ENCODE measurements at places on chromosomes 11 and 22.

DNA sequence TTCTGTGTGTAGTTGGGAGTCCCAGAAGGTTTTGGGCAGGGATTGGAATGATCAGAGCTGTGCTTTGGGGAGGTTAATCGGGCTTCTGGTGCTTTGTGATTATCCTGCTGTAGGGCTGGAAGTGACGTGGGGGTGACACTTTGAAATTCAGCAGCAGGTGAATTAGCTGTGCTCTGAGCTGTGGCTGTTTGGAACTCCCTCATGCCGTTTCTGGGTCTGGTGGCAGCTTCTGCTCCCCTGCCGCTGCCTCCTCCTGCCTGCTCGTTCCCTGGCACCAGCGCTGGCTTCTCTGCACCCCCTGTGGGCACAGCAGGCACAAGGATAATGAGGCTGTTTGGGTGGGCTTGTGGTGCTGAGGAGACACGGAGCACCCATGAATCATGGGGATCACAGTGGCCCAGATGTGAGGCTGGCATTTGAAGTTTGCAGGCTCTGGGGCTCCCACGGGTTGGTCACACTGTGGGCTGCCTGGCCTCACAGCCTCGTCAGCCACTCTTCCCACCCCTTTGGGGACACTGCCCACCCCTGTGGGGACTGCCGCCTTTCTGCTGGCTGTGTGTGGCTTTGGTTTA, 49.7 kb downstream of the TBC1D22A start:
- no peak for DNase-seq

DNA sequence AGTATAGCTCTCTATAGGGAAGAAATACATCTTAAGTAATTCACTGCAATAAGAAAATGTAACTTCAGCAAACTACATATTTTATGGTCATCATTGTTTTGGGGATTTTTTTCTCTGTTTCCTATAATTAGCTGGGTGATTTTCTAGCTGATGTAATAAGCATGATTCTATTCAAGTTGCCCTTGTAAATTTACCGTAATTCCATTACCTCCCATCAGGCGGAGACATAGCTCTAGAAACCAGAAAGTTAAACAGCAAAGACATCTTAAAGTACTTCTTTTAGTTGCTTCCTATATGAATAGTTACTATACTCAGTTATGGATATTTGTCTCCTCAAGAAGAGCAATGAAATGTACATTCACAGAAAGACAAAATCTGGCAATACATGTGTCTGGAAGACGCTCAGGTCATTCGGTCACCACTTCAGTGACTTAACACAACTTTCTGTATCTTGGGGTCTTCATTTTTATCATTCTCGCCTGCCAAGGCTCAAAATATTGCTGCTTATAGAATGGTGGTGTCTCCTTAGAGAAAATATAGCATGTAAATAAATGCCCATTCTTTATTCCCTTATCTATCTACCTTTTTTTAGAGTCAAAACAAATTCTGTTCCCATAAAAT, 239.9 kb upstream of the ZC3H12C start:
- no peak for DNase-seq

DNA sequence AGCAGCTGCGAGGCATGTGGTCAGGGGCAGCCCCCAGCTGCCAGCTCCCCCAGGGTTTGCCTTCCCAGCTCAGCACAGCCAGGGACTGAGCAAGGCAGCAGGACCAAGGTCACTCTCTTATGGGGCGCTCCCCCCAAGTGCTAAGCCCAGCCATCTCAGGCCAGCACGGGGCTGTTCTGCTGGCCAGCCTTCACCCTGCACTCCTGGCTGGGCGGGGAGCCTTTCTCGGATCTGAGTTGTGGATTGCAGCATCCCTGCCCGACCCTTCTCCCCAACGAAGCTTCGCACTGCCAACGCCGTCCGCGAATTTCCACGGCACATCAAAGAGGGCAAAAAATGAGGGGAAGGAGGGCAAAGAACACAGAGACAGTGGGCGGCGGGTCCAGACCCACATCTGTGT, 42.5 kb upstream of the GAL start:
- DNase-seq: no peak

GRCh38 chr11:43403357-43404231, 44.9 kb downstream of the TTC17 start:
- no peak for DNase-seq

- DNase-seq: no peak
Measured at GRCh38 chr11:117603932-117604331, 193.1 kb downstream of the DSCAML1 start.

GRCh38 chr11:72238492-72239312, 5.3 kb downstream of the PHOX2A start:
- no peak for DNase-seq

DNA sequence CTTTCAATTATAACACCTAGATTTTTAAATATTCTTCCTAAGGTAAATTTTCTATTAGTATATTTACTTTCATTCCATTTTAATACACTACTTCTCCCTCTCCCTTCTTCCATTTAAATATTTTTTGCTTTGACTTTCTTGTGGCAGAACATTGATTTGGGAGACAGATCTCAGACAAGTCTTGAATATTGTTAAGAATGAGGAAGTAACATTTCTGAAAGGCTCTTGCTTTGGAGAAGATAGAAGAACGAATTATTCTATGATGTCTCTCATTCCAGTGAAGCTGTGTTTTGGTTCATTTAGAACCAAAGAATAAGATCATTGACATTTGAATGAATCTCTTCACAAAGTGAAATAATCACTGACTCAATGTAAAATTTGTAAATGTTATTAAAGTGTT, 2.4 kb downstream of the IPO7 start:
- no peak for DNase-seq

DNA sequence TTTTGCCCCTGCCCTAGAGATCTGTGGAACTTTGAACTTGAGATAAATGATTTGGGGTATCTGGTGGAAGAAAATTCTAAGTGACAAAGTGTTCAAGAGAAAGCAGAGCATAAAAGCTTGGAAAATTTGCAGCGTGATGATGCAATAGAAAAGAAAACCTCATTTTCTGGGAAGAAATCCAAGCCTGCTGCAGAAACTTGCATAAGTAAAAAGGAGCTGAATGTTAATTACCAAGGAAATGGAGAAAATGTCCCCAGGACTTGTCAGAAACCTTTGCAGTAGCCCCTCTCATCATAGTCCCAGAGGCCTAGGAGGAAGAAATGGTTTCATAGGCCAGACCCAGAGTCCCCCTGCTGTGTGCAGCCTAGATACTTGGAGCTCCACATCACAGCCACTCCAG, 686.9 kb downstream of the FAM181B start:
- DNase-seq: no peak

- DNase-seq: no peak
Measured at GRCh38 chr11:35812828-35813227, 131.0 kb upstream of the LDLRAD3 start.

DNA sequence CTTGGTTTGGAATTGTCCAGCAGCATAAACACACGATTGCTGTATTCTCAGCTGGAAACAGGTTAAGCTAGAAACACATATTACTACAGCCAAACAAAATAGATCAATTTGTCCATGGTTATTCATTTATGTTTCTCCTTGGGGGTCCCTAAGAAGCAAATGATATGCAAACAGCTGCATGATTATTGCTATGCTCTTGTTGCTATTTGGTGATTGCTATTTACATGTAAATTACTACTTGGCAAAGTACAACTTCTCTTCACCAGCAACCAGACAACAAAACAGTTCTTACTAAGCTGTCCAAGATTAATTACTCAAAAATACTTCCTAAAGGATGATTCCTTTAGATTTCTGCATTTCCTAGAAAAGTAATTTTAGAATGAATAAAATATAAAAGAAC, 567.9 kb upstream of the ARHGAP42 start:
- DNase-seq: no peak

GRCh38 chr11:124745270-124745834, 5.6 kb downstream of the NRGN start:
- no peak for DNase-seq

- peak; percentile 10 for DNase-seq
Measured at GRCh38 chr22:43090130-43090789, 1.1 kb upstream of the TTLL1 start.

DNA sequence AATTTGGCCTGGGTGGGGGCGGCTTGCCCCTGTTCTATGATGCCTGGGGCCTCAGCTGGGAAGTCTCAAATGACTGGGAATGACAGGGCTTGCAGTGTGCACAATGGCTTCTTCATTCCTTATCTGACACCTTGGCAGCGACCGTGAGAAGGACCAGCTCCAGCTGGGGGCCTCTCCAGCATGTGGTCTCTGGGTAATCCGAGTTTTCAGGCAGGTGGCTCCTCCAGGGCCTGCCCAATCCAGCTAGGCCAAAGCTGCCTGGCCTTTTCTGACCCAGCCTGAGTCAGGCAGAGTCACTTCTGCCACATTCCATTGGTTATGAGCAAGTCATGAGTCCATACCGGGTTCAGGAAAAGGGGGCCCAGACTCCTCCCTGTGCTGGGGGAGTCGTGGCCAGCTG, 646.0 kb downstream of the OPCML start:
- no peak for DNase-seq

- no peak for DNase-seq
Measured at GRCh38 chr11:75578977-75579376, 16.9 kb downstream of the SERPINH1 start.

GRCh38 chr11:43819926-43820325, 60.7 kb upstream of the ALKBH3 start:
- no peak for DNase-seq

DNA sequence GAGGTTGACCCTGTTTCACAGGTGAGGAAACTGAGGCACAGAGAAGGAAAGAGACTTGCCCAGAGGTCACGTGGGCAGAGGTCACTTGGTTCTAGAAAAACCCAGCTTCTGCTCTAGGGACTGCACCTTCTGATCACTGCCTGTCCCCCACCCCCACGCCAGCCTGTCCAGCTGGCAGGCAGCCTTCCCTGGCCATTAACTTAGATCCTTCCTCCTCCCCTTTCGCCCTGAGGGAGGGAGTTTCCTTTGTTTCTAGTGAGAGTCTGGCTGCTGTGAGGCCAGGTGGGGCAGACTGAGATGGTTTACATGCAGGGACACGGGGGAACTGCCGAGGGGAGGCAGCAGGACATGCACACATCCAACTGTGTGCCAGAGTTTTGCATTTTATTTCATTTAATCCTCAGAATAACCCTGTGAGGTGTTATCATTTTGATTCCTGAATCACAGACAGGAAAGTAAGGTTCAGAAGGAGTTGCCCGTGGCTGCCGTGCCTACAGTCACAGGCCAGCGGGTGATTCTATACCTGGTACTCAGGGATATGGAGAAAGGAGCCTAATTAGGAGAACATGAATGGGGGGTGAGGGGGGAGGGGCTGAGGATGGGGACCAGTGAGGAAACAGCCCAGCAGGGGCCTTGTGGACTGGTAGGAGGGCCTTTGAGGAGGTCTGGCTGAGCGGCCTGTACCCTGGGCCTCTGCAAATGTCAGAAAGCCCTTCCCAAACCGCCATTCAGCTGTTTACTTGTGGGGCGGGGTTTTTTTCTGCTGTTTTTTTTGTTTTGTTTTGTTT, 3.4 kb downstream of the FAM83F start:
- no peak for DNase-seq

DNA sequence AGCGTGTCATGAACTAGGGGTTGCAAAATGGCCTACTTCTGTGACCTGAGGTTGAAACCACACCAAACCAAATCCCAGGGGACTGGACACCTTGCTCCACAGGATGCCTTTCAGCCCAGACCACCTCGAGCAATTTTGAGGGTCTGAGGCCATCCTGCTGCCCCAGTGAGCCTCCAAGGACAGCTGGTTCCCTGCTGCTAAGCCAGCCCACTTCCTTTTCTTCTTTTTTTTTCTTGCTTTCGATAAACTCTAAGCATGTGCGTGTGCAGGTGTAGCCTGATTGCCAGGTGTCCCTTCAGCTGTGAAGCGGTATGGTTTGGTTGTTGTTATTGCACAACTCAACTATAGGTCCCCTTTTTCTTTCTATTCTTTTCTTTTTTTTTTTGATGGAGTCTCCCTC, 2.7 kb downstream of the CRYBB1 start:
- no peak for DNase-seq

GRCh38 chr11:106012744-106013143, 9.3 kb downstream of the MSANTD4 start:
- no peak for DNase-seq

DNA sequence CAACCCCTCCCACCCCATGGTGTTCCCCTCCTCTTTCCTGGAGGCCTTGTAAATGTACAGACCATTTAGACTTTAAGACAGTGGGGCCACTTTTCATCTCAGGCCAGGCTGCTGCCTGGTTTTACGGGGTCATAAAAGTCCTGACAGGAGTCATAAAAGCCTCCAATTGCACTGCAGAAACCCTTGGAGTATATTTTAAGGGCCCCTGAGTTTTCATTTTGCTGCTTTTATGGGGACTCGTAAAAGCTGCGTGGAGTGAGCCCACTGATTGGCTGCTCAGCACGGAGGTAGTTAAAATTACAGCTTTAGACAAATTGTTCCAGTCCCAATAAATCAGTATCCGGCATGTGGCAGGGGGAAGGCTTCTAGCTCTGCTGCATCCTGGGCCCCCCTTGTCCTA, 627.6 kb downstream of the NTM start:
- DNase-seq: no peak

DNA sequence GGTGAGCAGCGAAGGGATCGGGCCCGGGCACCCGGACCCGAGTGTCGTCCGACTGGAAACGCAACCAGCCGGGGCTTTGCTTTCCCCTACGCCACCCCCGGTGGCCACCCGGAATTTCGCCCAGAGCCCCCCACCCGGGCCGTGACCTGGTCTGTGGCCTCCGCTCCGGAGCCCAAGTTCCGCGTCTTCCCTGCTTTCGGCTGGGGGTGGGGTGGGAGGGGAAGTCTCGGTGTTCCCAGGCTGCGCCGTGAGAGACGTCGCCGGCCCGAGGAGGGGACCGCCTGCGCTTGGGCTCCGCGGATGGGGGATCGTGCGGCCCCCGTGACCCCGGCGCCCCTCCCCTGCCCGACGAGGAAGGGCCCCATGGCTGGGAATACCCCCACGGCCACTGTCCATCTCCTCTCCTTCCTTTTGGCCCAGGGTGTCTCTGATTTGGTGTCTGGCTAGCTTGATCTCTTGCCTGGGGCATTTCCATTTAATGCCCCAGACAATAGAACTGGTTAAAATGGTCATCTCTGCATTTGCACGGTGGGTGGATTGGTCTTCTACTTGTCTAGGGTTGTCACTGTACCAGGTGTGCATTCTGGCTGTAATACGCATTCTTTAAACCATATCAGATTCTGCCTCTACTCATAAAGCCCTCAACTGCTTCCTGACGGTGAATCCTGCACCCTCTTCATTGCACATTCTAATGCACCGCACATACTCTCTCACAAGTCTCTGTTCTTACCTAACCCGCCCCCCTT, 789 bp downstream of the SIK2 start:
- DNase-seq: no peak

- DNase-seq: no peak
Measured at GRCh38 chr11:17458268-17458667, 18.4 kb downstream of the ABCC8 start.

DNA sequence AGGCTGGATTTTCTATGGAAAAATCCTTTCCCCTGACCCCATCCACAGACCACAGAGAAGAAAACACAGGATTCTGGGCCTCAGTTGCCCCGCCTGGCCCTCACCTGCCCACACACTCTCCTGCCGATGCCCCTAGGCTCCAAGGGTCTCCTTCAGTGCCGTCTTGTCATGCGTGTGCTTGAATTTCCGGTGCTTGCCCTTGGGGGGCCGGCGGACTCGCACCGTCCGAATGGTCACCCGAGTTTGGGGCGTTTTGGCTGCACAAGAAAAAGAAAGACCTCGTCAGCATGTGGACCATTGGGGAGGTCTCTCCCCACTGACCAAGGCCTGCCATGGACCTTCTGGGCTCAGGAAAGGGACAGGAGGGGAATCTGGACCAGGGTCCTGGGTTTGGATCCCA, 19.2 kb downstream of the PDGFB start:
- DNase-seq: no peak

All from activated T-helper 1 cell treated with Interleukin-2 at 50 U/mL for 16 hours (primary cell).